ENCODE measurements at places on chromosomes 3 and 15. TPM values are rescaled to one million over a fixed set of nuclear protein-coding genes. Genes with fewer than 3 reads are reported as not detected.

DNA sequence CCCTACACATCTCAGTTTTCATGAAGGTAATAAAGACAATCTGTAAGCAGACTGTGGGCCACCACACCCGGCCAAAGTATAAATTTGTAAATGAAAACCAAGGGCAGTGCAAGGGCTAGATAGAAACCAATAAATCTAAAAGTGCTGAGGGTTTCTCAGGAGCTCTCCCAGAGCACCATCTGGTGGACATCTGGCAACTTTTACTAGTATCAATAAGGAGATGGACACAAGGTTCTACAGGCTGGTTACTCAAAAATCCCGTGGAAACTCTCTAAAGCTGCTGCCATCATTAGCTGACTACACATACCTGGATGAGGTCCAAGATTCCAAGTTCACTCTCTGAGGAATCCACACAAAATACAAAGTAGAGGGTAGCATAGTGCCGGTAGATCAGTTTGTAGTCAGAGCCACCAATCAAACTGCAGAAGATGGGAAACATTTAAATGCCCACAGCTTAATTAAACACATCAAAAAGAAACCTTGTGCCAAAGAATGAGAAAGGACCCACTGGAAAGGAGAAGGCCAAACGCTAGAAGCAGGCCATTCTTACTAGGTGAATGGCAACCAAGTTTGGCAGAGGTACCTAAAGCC, 5.5 kb downstream of the AP3S2 start:
- no peaks in the 10 kb centered on the region for H3K27me3 ChIP-seq
- peaks cover 14% of the 10 kb centered on the region for H3K4me1 ChIP-seq
- no peak overlapping the region for H3K27ac ChIP-seq

DNA sequence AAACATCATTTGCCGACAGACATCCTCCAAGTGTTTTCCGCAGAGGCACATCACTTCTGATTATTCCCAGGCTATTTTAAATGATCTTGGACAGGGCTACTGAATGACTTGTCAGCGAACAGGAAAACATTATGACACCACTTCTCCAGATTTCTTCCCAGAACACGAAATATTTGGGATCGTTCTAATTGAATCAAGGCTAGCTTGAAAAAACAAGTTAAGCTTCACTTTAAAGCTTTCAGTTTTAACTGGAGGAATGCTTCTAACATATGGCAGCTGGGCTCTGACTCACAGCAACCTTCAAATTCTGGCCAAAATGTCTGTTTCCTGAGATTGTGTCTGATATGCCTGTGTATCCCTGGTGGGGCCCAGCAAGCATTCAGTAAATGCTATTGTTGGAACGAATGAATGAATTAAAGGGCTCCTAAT, 127.0 kb upstream of the ICE2 start:
- peak overlapping the region; percentile 21 for H3K4me3 ChIP-seq
- H3K36me3 ChIP-seq: no peaks in the 10 kb centered on the region
- H3K4me1 ChIP-seq: peaks cover 29% of the 10 kb centered on the region
- peak overlapping the region; percentile 58 for H3K27ac ChIP-seq
- H3K27me3 ChIP-seq: no peaks in the 10 kb centered on the region

GRCh38 chr3:152102410-152102809, 166.3 kb upstream of the MBNL1 start:
- H3K36me3 ChIP-seq: no peaks in the 10 kb centered on the region
- DNase-seq: no peak
- no peaks in the 10 kb centered on the region for H3K27me3 ChIP-seq
- H3K27ac ChIP-seq: no peak overlapping the region
- H3K4me3 ChIP-seq: no peak overlapping the region

DNA sequence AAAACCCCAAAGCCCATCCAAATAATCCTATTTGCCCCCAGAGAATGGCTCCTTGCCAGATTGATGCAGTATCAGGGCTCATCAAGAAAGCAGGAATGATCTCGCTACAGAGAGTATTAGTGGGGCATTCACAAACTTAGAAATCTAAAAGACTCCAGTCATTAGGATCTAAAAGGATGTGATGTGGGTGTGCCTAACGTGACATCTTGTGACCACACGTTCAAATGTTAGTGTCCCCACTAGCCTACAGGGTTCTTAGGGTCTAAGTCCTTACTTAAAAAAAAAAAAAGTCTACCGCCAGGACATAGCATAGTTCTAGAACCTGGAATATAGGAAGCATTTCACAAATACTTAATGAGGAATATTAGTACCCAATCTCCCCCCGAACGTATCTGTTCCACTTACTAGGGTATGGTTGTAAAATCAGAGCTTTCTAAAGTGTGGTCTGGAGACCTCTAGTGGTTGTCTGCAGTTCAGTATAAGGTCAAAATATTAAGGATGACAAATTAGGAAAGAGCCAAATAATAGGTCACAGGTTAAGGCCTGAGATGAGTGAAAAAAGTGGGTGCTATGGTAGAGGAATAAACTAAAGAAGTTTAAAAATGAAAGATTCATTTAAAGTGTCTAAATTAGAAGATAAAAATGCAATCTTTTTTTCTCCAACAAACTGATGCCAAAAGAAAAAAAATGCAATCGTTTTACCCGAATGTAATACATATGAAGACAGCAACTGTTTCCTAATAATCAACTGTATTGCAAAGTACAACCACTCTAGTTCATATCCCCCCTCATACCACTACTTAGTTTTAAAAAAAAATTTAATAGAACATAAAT, 4.2 kb upstream of the CHRM5 start:
- H3K27ac ChIP-seq: no peak overlapping the region
- no peak for DNase-seq
- no peaks in the 10 kb centered on the region for H3K36me3 ChIP-seq
- H3K4me3 ChIP-seq: no peak overlapping the region

- no peaks in the 10 kb centered on the region for H3K36me3 ChIP-seq
- no peaks in the 10 kb centered on the region for H3K27me3 ChIP-seq
- H3K27ac ChIP-seq: peak overlapping the region; percentile 88
- H3K4me3 ChIP-seq: no peak overlapping the region
- peaks cover 85% of the 10 kb centered on the region for H3K4me1 ChIP-seq
- peak; percentile 95 for DNase-seq
Observed at GRCh38 chr3:50627407-50628051, 10.6 kb downstream of the MAPKAPK3 start.

DNA sequence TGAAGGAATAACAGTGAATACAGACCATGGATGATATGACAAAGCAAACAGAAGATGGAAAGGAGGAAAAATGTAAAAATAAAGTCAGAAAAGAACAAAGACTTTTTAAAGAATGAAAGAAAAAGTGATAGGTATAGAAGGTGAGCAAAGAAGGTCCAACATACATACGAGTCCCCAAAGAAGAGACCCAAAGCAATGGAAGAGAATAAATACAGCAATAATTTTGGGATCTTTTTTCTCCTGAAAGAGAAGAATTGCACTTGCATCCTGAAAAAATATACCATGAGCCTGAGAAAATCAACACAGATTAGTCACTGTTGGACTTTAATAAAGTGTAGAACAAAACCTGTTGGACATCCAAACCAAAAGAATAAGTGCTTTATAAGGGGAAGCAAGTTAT, 85.3 kb upstream of the SLC6A1 start:
- no peak for DNase-seq
- H3K4me1 ChIP-seq: no peaks in the 10 kb centered on the region
- no peak overlapping the region for H3K27ac ChIP-seq
- no peaks in the 10 kb centered on the region for H3K27me3 ChIP-seq

DNA sequence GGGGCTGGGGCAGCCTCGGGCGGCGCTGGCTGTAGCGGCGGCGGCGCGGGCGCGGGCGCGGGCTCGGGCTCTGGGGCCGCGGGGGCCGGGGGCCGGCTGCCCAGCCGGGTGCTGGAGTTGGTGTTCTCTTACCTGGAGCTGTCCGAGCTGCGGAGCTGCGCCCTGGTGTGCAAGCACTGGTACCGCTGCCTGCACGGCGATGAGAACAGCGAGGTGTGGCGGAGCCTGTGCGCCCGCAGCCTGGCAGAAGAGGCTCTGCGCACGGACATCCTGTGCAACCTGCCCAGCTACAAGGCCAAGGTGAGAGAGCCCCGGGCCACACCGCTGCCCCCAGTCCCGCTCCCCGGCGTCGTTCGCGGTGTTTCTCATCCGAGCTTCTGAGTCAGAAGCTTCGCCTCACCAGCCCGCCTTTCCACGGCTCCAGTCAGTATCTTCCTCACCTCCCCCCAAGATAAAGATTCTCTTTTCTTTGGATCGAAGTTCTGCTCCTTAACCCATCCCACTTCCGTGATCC, 600 bp downstream of the FBXO45 start:
- H3K27ac ChIP-seq: peak overlapping the region; percentile 92
- H3K36me3 ChIP-seq: no peaks in the 10 kb centered on the region
- H3K4me1 ChIP-seq: peaks cover 24% of the 10 kb centered on the region
- no peaks in the 10 kb centered on the region for H3K27me3 ChIP-seq
- DNase-seq: no peak

DNA sequence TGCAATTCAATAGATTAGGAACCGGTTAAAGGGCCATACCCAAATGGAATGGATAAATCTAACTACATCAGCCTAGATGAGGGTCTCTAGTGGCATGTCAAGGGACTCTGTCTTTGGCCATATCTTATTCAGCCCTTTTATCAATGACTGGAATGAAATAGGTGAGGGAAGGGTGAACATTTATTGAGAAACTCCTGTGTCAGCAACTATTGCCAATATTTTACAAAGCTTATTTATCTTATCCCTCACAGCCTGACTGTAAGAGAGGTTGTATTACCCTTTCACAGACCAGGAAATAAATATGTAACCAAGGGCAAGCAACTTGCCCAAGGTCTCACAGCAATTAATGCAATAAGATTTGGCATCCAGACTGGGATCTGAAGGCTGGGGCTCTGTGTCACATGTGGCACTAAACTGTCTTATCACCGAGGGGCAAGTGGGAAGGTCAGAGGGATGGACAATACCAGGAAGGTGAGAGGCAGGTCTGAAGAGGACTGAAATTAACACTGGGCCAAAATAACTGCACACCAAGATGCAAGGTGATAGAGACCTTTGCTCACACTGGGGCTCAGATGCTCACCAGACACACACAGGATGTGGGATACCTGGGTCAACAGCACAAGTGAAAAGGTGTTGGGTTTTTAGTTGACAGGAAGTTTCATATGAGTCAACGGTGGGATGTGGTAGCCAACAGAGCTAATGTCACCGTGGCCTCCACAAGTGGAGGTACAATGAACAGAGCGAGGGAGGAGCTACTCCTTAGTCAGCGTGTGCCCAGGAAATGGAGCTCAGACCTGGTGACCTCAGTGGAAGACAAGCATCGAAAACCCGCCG, 261.3 kb downstream of the RPLP1 start:
- DNase-seq: no peak
- H3K27me3 ChIP-seq: no peaks in the 10 kb centered on the region
- no peak overlapping the region for H3K27ac ChIP-seq
- H3K4me1 ChIP-seq: no peaks in the 10 kb centered on the region
- H3K36me3 ChIP-seq: no peaks in the 10 kb centered on the region
- H3K4me3 ChIP-seq: no peak overlapping the region

DNA sequence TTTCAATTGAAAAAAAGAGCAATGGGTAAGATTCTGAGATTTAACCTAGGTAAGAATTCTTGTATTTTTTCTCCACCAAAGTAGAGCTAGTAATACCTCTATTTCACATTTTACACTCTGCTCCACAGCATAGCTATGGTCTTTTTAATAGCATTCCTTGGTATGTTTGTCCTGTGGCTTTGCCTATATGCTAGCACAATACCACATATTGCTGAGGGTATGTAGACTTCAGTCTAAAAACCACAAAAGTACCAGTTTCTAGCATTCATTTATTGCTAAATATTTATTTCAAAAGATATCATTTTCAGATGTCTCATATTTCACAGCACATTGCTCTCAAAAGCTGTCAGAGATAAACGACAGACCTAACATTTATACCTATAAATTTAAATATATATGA, 18.2 kb upstream of the EOGT start:
- no peaks in the 10 kb centered on the region for H3K27me3 ChIP-seq
- H3K36me3 ChIP-seq: peaks cover 3% of the 10 kb centered on the region
- no peak overlapping the region for H3K4me3 ChIP-seq
- H3K27ac ChIP-seq: no peak overlapping the region

DNA sequence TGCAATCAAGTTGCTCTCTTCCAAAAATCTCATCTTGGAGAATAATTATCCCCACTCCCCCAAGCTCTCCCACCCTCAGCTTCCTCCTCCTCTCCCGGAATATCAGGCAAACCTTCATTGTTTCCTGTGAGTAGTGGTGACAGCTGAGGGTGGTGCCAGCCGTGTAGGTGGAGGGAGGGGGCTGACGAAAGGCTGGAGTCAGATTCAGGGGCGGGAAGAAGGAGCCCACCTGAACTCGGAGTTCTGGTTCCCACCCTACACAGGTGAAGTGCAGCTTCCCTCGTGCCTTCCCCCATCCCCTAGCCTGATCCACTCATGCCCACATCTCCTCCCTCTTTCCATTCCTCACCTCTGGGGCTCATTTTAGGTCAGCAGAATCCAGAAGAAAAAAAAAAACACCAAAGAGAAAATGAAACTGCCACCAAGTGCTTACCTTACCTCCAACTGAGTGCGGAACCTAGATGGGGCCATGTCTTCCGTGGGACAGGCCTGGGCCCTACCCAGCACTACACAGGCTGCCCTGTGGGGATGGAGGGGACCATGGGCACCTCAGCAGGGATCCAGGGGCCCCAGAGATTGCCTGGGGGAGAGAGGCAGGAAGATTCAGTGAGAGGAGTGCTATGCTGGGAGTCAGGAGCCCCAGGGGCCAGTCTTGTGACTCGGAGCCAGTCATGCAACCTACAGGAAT, 81.3 kb downstream of the ADCY5 start:
- no peak overlapping the region for H3K4me3 ChIP-seq
- H3K27ac ChIP-seq: no peak overlapping the region
- no peaks in the 10 kb centered on the region for H3K4me1 ChIP-seq
- peaks cover 4% of the 10 kb centered on the region for H3K27me3 ChIP-seq

DNA sequence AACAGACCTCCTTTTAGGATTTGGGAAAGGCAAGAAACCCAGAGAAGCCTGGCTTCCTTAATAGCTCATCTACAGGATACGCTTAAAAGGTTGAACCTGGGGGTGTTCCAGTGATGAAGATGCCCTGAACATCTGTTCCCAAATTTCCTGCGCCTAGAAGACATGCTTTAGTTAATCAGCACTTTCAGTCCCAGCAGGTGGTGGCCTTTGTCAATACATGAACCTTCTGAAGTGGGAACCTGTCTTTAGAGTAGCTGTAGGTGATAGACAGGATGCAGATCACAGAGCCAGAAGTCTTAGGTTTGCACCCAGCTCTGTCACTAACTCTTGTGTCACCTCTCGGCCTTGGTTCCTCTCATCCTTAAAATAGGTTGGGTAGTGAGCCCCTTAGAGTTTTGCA, 149.7 kb upstream of the SYNPR start:
- H3K4me1 ChIP-seq: no peaks in the 10 kb centered on the region
- DNase-seq: no peak
- H3K27ac ChIP-seq: no peak overlapping the region
- H3K27me3 ChIP-seq: no peaks in the 10 kb centered on the region
- no peaks in the 10 kb centered on the region for H3K36me3 ChIP-seq

The ATR gene
- total RNA-seq: 7.5 TPM

The CCR9 gene
- total RNA-seq: not detected

The LRRC3B gene
- total RNA-seq: 0.54 TPM
